Fibroblast of lung (primary cell): ENCODE measurements at places on chromosomes 7 and 10. TPM values are rescaled to one million over a fixed set of nuclear protein-coding genes. Genes with fewer than 3 reads are reported as not detected.

- no peak overlapping the region for H3K4me3 ChIP-seq
- H3K27ac ChIP-seq, result no peak overlapping the region
- DNase-seq, result no peak
- H3K36me3 ChIP-seq, result no peaks in the 10 kb centered on the region
- no peaks in the 10 kb centered on the region for H3K4me1 ChIP-seq
- no peaks in the 10 kb centered on the region for H3K27me3 ChIP-seq
Observed at GRCh38 chr10:86099542-86100334, 266.9 kb downstream of the GRID1 start.

GRCh38 chr7:131103997-131104396 lies 223.7 kb upstream of the MKLN1 start:
- H3K27me3 ChIP-seq, result no peaks in the 10 kb centered on the region
- H3K36me3 ChIP-seq, result no peaks in the 10 kb centered on the region
- peak; percentile 91 for DNase-seq
- peak overlapping the region; percentile 71 for H3K4me3 ChIP-seq
- peak overlapping the region; percentile 74 for H3K27ac ChIP-seq

- H3K4me1 ChIP-seq, result no peaks in the 10 kb centered on the region
- no peak overlapping the region for H3K27ac ChIP-seq
- H3K36me3 ChIP-seq, result no peaks in the 10 kb centered on the region
- no peak overlapping the region for H3K4me3 ChIP-seq
- DNase-seq, result peak; percentile 92
Observed at GRCh38 chr10:24333736-24334135, 124.8 kb downstream of the KIAA1217 start.

DNA sequence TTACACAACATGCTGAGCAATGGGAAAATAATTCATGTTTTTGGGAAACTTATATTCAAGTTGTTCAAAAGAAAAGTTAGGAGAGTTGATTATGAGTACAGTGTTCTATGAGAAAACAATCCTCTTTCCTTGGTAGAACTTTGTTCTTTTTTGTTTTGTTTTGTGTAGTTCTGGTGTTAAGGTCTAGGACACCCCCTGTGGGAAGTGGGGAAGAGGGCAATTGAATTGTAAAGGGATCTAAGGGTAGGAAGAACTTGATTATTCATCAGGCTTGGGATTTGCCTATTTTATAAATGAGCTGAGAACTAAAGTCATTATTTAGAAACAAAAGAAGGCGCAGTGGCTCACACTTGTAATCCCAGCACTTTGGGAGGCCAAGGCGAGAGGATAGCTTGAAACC lies 25.9 kb upstream of the CDK13 start:
- H3K36me3 ChIP-seq, result no peaks in the 10 kb centered on the region
- no peaks in the 10 kb centered on the region for H3K4me1 ChIP-seq
- no peak overlapping the region for H3K4me3 ChIP-seq
- peaks cover 10% of the 10 kb centered on the region for H3K27me3 ChIP-seq
- H3K27ac ChIP-seq, result no peak overlapping the region

DNA sequence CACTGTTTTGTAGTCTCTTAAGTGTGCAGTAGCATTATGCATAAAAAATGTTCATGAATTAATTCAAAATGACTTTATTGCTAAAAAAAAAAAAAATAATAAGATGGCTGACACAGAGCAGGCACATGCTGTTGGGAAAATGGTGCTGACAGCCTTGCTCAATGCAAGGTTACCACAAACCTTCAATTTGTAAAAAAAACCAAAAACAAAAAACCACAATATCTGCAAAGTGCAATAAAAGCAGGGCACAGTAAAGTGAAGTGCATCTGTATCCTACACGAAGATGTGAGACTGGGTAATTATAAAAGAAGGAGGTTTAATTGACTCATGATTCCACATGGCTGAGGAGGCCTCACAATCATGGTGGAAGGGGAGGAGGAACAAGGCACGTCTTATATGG lies 185.8 kb downstream of the USP6NL start:
- no peaks in the 10 kb centered on the region for H3K27me3 ChIP-seq
- H3K4me1 ChIP-seq, result no peaks in the 10 kb centered on the region
- no peak overlapping the region for H3K4me3 ChIP-seq
- H3K36me3 ChIP-seq, result no peaks in the 10 kb centered on the region

The SYNPO2L gene
- total RNA-seq, result under 0.01 TPM in 1 of 2 replicates, not detected in the other
